ENCODE measurements at places on chromosomes 3 and 15.

DNA sequence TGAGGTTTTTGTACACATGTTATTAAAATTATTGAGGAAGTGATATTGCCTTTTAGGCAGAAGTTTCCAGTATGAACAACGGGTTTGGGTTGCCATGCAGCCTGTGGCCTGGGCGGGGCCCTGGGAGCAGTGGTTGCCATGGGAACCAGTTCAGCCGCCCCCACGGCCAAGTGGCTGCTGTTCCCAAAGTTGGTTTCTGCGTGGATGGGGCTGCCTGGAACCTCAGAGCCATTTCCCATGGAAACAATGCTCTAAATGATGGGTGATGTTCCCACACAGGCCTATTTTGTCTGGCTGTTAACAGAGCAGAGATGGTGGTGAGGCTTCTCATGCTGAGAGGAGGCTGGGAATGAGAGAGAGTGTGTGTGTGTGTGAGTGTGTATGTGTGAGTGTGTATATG is 19.5 kb downstream of the MRAS start:
- no peak for DNase-seq

DNA sequence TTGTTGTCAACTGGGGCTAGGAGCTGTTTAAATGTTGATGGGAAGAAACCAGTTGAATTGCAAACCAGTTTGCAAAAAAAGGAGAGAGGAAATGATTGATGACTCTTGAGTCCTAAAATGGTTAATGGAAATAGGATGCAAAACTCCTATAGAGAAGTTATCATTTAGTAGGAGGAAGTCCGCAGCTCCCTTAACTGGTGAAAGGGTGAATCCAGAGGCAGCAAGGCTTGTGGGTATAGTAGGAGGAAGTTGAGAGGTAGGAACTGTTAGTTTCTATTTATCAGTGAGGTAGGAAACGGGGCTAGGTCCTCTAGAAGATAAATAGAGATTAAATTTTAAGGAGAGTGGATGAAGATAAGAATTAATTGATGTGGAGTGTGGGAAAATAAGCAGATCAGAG is 15.4 kb downstream of the IREB2 start:
- DNase-seq: no peak

DNA sequence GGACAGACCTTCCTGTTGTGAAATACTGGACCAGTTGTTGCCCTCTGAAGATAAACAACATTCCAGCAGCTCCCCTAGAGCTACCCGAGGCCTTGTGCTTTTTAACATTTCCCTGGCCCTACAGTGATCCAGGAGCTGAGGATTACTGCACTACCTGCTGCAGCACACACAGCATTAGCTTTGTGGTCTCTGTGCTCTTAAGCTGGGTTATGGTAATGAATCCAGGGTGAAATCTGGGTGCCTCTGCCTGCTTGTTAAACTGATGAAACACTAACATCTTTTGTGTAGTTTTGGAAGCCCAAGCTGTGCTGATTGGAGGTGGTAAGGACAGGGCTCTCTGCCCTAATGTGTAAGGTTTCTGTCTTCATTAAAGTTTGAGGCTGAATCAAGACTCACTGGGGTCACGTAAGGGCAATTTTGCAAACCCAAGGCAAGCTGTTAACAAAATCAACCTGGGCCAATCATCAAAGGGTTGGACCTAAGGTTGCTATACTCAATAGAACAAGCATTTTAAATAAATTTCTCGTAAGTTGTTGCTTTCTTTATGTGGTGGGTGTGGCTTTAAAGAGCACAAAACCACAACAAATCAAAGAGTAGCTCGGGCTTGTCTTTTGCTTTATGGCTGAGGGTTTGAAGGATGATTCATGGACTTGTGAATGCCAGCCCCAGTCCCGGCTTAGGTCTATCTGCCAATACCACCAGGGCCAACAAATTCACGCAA is 183.9 kb downstream of the TPRG1 start:
- DNase-seq: peak; percentile 66

DNA sequence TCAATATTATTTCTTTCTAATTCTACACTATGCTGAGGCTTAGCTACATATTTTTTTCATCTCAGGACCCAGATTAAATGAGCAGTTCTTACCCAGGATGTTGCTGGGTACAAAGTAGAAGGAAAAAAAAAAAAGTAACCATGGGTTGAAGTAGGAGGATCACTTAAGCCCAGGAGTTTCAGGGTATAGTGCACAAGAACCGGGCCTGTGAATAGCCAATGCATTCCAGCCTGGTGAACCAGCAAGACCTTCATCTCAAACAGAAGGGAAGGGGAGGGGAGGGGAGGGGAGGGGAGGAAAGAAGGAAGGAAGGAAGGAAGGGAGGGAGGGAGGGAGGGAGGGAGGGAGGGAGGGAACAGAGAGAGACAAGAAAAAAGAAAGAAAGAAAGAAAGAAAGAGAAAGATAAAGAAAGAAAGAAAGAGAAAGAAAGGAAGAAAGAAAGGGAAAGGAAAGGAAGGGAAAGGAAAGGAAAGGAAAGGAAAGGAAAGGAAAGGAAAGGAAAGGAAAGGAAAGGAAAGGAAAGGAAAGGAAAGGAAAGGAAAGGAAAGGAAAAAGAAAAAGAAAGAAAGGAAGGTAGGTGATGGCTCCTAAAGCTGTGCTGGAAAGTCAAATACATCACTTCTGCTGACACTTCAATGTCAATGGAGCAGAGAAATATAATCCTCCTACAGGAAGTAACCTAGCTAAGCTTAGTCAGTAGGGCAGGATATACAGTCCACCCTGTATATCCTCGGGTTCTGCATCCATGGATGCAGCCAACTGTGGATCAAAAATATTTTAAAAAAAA is 206.8 kb upstream of the TGFBR2 start:
- no peak for DNase-seq

GRCh38 chr15:80491163-80491847 is 87.1 kb downstream of the ARNT2 start:
- DNase-seq: no peak

DNA sequence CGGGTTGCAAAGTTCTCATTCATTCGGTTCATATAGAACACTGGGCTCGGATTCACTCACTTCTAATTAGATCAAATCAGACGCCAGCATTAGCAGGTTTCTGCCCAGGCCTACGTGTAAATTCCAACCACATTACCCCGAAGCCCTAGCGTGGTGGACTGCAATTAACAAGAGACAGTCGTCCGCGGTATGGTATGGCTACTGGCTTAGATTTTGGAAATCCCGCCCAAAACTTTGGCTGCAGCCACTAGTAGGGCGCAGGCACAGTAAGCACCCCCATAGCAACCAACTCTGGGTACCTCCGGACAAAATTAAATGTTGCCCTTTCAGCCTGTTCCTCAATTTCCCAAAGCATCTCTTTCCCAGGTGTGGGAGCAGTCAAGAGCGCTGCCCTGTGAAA is 771 bp downstream of the RARRES1 start:
- no peak for DNase-seq

- DNase-seq: no peak
These were observed 1030.9 kb downstream of the NAALADL2 start for GRCh38 chr3:175890066-175890465.

DNA sequence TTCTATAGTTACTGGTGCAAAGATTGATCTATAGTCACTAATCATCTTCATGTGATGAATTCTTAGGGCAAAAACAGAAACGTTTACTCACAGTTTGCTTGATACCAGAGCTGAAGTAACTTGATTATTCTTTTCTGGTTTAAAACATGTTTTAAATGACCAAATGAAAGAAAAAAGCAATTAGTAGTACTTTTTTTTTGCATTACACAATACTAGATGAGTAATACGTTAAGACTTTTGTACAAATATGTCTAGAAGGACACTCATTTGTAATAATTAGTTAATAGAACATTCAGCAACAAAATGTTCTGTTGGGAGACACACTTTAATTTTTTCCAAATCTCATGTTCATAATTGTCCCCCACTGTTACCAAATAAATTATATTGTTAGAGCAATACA is 523.2 kb downstream of the SOX2 start:
- no peak for DNase-seq

- no peak for DNase-seq
These were observed 364.1 kb upstream of the CNTN4 start for GRCh38 chr3:1734494-1735122.

- DNase-seq: no peak
These were observed 215.7 kb upstream of the SLC2A2 start for GRCh38 chr3:171242170-171242569.

DNA sequence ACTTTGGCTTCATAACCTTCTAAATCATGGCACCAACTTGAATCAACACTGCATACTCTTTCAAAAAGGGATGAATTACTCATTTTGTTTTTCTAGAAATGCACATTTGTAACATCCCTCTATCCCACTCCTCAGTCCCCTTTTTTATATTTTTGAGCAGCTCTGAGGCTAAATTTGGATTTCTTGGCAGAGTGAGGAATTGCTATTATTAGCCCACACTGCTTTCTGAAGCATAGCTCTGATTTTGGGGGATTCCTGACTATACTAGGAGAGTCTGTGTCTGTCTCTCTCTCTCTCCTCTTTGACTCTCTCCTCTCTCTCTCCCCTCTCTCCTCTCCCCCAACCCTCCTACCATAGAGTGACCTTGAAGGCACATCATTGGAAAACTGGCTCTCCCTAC is 76.6 kb downstream of the RBPMS2 start:
- no peak for DNase-seq

- no peak for DNase-seq
These were observed 246.8 kb downstream of the UACA start for GRCh38 chr15:70516408-70517193.

GRCh38 chr15:75229191-75230015 is 27.7 kb downstream of the C15orf39 start:
- peak; percentile 69 for DNase-seq

- no peak for DNase-seq
These were observed 77.0 kb upstream of the GBE1 start for GRCh38 chr3:81838457-81838856.

- DNase-seq: no peak
These were observed 356.8 kb upstream of the NR2F2 start for GRCh38 chr15:95973566-95974256.

DNA sequence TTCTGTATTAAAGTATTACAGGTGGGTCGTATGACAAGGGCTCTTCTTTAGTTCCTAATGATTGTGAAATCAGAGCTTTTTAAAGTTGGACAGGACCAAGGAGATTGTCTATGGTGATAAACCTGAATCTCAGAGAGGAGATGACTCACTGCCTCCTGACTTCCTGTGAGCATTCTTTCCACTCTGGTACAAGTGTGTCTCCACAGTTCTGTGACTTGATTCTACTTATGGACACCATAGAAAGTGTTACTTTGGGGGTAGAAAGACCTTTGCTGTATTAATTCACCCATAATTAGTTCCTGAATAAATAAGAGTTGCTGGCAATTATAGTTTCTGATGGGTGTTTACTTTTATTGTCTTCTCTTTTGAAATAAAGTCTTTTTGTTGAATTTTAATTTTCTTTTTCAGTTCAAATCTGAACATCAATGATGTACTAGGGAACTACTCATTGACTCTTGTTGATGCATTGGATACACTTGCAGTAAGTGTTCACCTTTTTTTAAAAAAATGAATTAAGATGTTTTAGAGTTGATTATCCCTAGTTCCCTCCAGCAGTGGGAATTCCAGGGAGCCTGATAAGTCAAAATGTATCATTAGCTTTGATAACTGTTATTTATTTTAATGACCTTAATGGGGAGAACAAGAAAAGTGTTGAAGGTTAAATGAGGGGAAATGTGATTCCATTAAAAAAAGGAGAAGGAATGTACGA is 7.4 kb downstream of the EDEM1 start:
- no peak for DNase-seq

GRCh38 chr3:197028728-197029510 is 698 bp downstream of the MELTF start:
- DNase-seq: peak; percentile 61

DNA sequence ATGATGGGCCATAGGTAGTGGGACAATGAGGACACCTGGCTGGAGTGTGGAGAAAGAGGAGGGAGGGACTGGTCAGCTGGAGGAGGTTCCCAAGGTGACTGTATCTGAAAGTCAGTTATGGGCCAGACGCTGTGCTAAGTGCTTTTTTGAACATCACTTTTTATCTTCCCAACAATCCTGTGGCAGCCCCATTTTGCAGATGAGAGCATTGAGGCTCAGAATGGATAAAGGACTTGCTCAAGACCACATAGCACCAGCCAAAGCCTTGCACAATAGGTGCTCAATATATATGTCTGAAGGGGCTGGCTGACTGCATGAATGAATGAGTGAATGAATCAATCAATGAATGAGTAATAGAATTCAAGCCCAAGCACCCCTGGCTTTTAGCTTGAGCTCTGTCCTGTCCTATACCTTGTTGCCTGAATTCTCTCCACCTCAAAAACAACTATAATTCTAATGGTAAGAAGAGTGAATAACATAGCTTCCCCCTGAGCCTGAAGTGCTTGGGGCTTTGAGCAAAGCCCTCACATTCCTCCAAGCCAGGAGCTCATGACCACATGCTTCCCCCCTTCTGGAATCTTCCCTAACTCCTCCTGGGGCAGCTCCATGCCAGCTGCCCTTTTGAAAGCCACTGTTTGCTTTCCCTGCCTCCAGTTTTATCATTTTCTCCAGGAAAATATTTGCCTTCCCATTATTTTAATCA is 150.9 kb downstream of the RPLP1 start:
- no peak for DNase-seq

GRCh38 chr15:88334436-88334835 is 77.9 kb upstream of the NTRK3 start:
- DNase-seq: no peak

DNA sequence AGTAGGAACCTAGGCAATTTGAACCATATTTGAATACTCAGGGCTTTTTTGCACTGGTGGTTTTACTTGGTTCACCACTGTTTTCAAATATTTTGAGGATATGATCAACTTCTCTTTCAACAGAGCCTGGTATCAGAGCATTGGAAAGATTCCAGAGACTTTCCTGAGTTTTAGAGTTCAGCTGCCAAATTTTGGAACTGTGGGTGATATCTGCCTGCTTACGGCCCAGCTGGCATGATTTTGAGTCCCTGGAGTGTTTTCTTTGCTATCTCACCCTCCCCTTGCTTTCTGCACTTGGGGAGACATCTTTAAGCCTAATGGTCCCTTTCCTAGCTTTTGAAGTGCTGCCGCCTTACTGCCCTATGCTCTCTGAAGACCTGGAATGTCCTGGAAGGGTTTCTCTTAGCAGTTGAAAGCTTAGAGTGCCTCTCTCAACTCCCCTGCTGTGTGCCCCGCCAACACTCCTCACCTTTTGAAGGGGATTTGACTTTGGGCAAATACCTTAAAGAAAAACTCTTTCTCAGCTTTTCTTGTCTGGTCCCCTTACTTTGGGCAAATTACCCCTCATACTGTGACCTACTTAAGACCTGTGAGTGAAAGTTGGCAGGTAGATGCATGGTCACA is 539.1 kb downstream of the MFSD1 start:
- no peak for DNase-seq

Measured in RWPE2 (cell line).